Activated CD8-positive, alpha-beta memory T cell treated with anti-CD3 and anti-CD28 coated beads, Interleukin-2, amount 50 U/mL, for 48 hours (primary cell): ENCODE measurements at places on chromosomes 3 and 15.

- DNase-seq: no peak
Observed at GRCh38 chr3:44954962-44955361, 21.0 kb downstream of the ZDHHC3 start.

DNA sequence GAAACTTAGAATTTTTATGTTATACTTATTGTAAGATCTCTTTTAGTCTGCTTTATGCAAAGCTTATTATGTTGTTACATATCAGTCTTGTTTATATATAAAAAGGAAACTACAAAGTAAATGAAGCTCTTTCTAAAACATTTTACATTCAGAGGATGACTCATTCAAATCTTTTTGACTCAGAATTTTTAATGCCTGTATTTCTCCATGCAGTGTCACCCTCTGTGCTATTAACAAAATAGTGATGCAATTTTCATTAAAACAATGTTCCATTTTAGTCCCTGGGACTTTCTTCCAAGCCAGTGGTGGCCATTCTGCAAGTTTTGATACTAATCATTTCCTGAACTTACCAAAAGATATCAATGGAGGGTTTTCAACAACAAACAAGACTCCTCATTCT is 216.1 kb downstream of the NAALADL2 start:
- no peak for DNase-seq

DNA sequence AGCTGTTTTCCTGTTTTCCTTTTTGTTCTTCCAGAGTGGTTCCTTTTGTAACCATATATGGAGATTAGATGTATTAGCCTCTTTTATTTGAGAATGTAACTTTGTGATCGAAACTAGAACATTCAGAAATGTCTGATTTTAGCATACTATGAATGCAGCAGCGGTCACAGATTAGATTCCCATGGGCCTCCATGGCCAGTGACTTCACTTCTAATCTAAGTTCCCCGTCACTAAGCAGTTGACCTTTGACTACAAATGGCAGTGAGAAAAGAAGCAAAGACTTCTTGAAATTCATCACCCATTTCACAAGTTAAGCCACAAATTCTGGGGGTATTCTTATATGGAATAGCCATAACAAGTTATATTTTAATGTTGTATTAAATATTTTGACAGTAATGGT is 114.6 kb upstream of the FLNB start:
- no peak for DNase-seq

DNA sequence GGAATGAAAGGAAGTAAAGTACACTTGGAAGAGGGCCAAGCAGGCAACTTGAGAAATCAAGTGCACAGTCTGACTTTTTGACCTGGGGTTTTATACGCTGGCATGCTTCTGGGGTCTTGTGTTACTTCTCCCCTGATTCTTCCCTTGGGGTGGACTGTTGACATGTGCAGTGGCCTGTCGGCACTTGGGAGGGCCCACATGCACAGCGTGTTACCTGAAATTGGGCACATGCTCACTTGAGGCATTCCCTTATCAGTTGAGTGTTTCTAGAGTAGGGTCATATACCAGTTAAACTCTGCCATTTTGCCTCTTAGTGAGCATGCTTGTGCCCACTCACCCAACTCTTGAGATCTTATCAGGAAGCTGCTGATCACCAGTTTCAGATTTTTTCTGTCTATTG is 329.1 kb upstream of the SOX2 start:
- DNase-seq: no peak

DNA sequence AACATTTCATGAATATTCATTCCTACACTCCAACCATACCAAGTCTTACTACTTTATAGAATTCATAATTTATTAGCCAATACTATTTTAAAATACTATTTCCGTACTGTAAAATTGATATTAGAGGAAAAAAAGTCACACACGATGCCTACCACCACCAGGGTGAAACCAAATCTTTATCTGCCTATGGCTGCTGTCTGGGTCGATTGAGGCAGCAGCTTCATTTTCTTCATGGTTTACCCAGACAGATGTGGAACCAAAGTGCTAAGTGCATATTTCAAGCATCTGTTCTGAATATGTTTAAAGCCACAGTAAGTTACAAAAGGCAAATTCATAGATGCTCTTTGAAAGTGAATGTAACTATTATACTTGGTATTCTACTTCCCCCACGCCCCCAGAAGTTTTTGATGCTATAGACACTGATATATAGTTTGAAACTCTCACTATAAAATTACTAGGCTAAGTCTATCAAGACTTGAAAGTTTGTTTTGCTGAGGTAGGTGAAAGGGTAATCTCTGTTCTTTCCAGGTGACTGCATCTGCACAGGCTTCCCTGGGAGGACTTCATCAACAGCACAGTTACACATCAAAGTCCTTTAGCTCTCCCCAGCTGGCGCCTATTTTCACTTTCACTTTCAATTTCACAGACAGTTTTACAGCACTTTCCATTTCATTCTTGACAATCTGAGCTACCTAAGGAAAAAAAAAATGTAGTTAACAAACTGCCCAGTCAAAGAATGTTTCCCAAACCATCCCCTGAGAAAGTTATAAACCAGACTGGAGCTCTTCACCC is 113.9 kb downstream of the POLQ start:
- no peak for DNase-seq

DNA sequence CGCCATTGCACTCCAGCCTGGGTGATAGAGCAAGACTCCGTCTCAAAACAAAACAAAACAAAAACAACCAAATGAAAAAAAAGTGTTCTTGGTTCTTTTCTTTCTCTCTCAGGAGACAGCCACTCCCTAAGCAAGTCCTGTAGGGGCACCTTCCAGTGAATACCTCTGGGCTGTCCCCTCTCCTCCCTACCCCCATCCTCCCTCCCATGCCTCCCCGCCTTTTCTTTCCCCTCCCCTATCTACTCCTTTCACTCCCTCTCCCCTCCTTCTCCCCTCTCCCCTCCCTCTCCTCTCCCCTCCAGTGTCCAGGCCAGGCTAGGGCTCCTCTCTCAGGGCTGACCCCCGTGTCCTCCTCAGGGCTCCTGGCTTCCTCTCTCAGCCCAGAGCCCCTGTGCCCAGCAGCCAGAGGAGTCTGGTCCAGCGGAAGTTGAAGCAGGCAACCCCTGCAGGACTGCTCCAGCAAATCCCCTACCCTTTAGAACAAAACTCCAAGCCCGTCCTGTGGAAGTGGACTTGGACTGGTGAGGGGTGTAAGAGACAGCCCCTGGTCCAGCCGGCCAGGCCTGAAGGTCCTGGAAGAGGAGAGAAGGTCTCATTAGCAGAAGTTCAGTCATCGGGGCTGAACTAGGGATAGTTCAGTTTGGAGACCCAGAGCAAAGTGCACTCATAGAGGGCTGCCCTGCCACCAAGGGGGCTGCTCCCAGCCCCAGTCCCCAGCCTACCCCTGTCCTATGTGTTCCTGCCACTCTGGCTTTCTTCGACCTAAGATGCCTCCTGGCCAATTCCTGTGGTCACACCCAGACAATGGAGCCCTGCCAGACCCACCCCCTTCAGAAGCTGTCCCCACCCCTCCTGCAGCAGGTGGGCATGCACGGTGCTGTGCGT is 79.8 kb upstream of the IQSEC1 start:
- no peak for DNase-seq

- no peak for DNase-seq
Observed at GRCh38 chr3:197907196-197907595, 42.8 kb upstream of the RPL35A start.
